Amniotic stem cell (primary cell): ENCODE measurements at places on chromosomes 3 and 15.

GRCh38 chr3:43865887-43866528, 175.3 kb downstream of the ABHD5 start:
- DNase-seq: no peak

DNA sequence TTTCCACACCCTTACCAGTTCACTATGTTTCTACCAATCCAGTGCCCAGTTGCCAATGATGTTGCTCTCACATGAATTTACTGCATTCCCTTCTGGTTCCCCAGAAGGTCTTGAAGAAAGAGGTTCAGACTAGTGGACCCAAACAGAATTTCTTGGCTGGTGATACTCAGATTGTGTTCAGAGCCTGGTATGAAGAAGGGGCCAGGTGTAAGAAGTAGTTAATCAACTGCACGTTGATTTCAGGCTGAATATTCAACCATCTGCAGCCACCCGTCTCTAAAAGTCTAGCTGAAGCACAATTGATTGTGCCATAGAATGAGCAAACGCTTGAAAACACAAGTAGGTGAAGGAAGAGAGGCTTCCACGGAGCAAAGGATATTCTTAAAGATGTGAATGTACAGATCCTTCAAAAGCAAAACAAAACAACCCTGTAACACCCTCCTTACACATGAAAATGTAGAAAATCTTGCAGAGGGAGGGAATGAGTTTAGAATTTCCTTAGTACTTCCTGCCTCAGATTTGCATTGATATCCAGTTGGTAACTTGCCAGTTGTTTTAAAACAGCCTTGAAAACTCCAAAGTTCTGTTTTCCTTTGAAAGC, 4.7 kb downstream of the RBMS3 start:
- DNase-seq: no peak

DNA sequence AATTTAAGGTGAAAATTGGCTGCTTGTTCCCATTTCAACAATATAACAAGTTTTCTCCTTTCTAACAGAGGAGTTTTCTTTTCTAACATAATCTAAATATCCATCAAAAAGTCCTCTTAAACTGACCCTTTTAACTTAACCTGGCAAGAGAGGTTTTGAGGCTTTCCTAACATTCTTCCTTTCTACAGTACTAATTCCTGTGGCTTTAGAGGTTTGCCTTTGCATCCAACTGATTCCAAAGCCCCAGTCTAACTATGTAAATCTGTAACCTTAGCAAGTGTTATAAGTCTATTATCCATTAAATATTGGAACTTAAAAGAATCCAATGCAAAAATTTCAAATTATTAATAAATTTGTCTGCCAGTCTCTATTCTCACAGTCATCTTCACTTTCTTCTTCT, 134.1 kb downstream of the ISL2 start:
- no peak for DNase-seq

DNA sequence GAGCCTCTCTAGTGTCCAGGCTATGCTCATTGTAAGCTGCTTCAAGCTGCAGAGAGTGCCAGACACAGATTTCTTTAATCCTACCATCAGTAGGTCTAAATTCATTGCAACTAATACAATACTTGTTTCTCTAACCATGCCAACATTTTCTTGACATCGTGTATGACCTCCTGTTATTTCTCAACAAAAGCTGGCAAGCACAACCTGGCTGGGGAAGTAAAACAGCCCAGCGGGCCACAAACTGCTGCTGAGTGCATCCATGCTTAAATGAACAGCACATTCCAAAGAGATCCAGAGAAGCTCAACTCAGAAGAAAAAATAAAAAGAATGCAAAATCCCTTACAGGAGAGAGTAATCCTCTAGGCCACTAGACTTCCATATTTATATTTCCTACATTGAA, 36.5 kb downstream of the GMNC start:
- DNase-seq: no peak

DNA sequence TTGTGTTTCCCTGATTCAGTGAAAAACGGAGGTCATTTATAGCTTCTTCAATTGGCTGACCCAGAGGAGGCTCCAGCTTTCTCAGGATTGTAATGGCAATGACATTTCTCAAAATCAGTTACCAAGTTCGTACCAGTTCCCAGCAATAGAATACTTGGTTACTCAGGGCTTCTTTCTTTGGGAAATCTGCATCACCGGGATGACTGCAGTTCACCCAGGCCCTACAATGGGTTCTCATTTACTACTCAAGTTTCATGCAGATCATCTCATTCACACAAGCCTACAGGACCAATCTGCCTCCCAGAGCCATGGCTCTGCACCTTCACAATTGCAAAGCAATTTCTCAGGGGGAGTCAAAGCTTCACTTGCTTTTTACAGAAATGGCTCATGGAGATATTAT, 109.6 kb downstream of the FHIT start:
- no peak for DNase-seq

- no peak for DNase-seq
Measured at GRCh38 chr15:23441204-23441603, 5.8 kb downstream of the GOLGA6L2 start.

DNA sequence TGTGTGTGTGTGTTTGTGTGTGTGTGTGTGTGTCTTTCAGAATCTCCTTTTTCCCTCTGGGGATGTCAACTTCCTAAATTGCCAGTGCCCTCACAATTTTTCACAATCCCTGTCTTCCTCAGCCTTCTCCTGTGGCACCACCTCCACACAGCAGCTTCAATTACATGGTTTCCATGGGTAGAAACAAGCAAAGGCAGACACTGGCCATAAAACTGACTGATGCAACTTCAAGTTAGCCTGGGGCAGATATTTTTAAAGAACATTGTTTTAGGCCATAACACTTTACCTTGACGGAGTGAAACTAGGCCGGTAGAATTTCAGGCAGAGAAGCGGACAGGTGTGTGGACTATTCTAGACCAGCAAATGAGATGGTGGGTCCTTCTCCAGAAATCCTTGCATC, 405.8 kb upstream of the SUCLG2 start:
- DNase-seq: no peak

GRCh38 chr3:127106456-127106855, 86.5 kb upstream of the PRR23E start:
- DNase-seq: no peak

DNA sequence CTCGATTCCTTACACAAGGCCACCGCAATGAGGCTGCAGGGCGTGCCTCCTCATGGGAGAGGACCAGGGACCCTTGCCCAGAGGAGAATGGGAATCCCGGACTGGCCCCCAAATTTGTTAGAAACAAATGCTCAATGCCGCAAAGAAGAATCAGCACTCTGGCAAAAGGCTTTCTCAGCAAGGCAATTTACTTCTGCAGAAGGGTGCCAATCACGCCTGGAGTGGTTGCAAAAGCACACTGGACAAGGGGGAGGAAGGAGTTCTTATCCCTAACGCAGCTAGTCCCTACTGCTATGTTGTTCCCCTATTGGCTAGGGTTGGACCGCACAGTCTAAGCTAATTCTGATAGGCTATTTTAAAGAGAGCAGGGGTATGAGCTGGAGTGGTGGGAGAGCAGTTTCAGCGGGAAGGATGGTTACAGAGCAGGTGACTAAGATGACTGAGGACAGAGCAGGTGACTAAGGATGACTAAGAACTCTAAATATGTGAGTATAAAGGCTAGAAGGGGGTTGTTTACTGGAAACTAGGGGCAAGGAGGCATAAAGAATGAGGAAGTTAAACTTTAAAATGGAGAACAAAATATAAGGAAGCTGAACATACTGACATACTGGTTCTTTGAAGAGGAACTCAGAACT, 48.5 kb downstream of the KATNBL1 start:
- no peak for DNase-seq

DNA sequence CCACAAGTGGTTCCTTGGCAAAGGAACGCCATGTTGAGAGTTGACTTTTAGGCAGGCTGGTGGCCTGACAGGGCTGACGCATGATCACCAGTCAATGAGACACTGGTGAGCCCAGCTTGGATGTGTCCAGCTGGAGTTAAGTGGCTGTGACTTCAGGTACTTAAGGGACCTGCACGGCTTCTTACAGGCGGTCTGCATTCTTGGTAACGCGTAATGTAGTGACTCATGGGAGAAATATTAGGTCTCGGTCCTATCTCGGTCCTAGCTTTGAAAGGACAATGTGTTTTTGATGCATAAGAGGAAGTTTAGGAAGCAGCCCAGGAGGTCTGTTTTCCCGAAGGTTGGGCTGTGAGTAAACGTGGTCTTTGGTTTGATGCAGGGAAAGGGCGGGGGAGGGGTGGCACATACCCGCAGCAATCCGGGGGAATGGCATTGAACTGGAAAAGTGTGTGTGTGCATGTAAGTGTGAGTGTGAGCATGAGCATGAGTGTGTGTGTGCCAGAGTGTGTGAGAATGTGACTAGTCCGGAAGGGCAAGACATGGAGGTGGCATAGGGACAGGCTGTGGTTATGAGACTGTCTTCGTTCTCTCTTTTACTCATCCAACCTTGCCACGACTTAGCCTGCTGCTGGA, 55.3 kb downstream of the FAM43A start:
- no peak for DNase-seq

DNA sequence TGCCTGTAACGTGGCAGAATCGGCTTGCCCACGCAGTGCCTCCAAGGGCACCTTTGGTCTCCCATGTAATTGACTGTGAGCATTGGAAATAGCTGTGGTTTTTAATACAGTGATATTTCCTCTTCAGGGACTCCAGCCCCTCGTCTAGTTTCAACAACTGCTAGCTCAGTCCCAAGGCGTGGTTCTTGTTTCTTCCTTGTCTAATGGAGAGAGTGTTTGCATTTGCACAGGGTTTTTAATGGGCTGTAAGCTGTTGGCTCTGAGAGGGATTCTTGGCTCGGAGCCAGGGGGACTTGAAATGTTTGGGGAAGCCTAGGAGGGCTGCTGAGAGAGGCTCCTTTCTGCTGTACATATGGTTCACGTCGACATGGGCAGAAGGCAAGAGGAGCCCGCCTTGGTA, 86.2 kb downstream of the THSD4 start:
- no peak for DNase-seq

DNA sequence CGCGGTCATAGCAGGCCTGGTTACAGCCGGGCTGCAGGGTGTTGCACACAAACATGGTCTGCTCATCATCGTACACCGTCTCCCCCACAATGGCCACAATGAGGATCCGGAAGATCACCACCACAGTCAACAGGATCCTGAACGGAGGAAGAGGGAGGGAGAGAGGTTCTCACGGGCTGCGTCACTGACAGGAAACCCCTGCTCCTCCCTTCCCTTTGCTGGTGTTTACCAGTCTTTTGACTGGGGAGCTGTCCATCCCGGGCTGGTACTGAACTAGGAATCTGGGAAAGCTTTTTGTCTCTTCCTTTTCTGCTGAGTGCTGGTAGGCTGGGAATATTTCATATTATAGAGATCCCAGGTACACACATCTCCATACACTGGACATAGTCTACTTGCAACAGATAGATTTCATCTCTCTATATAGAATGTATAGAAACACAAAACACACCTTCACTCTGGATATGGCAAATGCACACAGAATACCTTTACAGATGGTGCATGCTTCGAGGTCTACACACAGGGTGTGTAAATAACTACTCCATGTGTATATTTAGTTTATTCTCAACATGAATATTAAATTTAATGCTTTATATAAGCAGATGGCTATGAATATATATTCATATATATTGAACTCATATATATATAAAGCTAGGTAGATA, 1.4 kb downstream of the GJD2 start:
- peak; percentile 30 for DNase-seq

GRCh38 chr3:178170698-178171535, 365.3 kb upstream of the KCNMB2 start:
- peak; percentile 73 for DNase-seq

- DNase-seq: no peak
Measured at GRCh38 chr3:179181021-179181472, 32.9 kb downstream of the PIK3CA start.

- no peak for DNase-seq
Measured at GRCh38 chr15:76181705-76182107, 121.9 kb downstream of the TMEM266 start.

GRCh38 chr3:138747225-138747624, 87.5 kb downstream of the PIK3CB start:
- DNase-seq: no peak

DNA sequence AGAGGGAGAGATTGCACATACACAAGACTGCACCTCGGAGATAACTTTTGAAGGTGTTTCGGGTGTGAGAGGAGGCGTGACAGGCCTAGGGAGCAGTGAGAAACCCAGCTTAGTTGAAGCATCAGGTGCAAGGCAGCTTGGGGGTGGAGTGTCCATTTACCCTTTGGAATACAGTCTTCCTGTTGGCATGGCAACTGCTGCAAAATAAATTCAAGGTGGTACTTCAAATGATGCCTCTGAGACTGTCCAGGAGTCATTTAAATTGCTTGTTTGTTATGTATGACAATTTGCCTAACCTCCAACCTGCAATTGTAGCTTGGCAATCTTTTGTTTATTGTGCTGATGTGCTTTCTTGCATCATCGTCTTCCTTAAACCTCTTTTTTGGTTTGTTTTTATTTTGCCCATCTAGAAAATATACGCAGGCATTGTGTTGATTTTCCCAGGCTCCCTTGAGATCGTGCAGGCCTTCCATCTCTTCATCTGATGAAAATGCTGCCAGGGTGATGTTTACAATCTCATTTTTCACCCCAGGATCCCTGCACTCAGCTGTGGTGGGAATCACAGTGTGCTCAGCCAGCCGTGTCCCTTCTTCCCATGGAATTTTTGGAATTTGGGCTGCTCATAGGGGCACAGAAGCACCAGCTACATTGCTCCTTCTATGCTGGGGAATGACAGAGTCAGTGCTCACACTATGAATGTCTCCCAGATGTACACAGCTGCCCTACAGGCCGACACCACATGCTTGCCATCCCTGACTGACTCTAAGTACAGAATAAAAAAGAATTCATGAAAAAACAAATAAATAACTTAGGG, 583.1 kb upstream of the CFAP20DC start:
- DNase-seq: no peak

- no peak for DNase-seq
Measured at GRCh38 chr15:63454503-63455211, 49.7 kb upstream of the USP3 start.

DNA sequence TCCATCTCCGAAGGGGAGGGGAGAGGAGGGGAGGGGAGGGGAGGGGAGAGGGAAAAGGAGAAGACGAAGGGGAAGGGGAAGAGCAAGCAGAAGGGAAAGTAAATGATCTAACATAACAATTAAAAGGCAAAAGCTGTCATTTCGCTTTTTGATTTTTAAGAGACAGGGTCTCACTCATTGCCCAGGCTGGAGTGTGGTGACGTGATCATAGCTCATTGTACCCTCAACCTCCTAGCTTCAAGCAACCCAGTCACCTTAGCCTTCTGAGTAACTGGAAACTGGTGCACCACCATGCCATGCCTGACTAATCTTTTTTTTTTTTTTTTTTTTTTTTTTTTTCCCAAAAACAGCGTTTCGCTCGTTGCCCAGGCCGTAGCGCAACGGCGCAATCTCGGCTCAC, 22.6 kb downstream of the ADAM10 start:
- no peak for DNase-seq

GRCh38 chr15:57259568-57260040, 116.7 kb upstream of the CGNL1 start:
- DNase-seq: no peak

DNA sequence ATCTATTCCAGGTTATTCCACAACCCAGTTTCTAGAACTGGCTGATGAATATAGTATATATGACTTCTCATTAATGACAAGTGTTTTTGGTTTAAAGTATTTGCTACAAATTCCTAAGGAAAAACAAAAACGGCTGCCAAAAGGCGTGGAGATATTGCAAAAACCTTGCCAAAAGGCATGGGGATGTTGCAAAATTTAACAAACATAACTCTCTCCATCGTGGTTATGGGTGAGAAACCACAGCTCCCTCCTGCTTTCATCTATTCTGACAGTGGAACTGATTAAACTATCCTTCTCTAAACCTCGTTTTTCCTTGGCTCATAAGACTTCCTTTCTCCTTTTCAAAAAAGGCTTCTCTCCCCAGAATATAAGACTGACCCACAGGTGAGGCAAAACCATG, 342.0 kb upstream of the PDZRN3 start:
- no peak for DNase-seq

GRCh38 chr3:133887074-133887802, 8.4 kb downstream of the RAB6B start:
- DNase-seq: no peak
